ENCODE measurements at places on chromosomes 3 and 15. TPM values are rescaled to one million over a fixed set of nuclear protein-coding genes. Genes with fewer than 3 reads are reported as not detected.
A peak's percentile ranks its signal among the peaks of the same experiment; 100 is the strongest.

PARP6 gene
- 135 TPM for polyA plus RNA-seq

- no peak for DNase-seq
Observed at GRCh38 chr3:75737831-75738493, 47.4 kb downstream of the ZNF717 start.

DNA sequence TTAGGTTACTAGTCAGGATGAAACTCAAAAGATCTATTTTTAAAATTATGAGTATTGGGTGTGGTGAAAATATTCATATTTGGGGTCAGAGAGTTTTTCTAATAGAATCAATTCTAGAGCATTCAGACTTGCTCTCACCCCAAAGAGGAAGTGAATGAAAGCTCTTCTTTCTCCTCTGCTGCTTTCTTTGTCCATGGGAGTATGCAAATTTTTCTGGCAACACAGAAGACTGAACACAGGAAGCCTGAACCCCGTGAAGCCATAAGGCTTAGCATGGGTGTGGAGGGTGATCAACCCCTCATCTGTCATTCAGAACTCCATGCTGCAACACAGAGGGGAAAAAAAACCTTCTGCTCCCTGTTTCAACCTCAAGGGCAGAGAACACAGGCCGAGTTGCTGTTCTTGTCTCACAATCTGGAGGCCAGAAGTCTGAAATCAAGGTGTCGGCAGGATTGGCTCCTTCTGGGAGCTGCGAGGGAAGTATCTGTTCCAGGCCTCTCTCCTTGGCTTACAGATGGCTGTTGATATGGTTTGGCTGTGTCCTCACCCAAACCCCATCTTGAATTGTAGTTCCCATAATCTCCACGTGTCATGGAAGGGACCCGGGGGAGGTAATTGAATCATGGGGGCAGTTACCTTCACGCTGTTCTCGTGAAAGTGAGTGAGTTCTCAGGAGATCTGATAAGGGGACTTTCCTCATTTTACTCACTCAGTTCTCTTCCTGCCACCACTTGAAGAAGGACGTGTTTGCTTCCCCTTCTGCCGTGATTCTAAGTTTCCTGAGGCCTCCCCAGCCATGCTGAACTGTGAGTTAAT is 33.7 kb upstream of the CD47 start:
- DNase-seq, result no peak

DNA sequence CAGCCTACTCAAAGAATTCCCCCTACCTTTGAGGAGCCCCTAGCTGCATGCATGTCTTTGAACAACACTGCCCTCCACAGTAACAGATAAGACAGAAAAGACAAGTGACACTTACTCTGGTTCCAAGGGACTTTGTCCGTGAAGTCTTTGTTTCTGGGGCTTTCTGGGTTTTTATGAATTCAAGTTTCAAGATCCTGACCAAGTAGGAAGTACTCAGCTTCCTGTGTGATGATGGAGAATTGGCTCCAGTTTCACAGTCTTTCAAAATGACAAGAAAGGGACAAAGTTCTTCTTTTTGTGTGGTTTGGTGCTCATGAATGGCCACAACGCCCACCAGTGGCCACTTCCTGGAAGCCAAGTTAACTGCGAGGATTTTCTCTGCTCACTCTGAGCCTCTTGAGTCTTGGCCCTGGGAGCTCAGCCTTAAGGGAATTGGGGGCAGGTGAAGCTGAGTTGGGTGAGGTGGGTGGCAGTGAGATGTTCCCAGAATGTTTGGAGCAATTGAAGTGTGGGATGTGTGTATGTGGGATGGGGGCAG is at the start of gene CCR1:
Gene CCR1, minus strand, starts transcription at position 147 of the 538 bp plus-strand sequence. CDS start 4,000 bp downstream, outside the sequence.
- DNase-seq, result no peak

DNA sequence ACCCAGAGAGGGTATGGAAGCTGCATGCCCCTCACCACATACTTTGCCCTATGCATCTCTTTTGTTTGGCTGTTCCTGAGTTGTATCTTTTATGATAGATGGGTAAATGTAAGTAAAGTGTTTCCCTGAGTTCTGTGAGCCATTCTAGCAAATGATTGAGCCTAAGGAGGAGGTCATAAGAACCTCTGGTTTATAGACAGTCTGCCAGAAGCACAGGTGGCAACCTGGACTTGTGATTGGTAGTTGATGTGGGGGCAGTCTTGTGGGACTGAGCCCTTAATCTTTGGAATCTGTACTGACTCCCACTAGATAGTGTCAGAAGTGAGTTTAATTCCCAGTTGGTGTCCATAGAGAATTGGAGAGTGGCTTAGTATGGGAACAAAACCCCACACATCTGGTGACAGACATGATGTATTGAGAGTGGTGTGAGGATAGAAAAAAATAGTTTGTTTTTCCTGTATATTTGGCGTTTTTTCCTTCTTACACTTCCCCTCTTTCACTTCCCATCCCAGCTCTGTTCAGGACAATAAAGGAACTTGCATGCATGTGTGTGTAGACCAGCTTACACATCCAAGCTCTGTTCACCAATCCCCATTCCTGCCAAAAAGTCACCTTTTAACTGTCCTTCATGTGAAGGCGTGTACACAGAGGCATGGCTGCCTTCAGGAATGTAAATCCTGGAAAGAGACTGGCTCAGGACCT is 38.1 kb upstream of the SPPL2A start:
- DNase-seq, result no peak

SERPINI2 gene
- 1.9 TPM for polyA plus RNA-seq

DNA sequence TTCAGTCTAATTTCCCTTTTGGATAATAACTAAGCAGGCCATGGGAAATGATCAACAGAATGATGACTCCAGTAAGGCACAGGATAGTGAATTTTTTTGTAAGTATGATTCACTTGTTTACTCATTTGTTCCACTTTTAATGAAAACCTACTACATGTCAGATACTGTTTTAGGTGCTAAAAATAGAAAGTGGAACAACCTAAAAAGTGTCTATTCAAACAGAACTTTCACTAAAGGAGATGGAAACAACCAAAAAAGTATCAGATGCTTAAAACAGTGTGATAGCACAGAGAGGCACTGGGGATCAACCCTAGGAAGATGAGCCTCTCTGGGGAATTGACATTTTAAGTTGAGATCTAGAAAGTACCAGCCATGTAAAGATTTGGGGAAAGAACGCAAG is 11.1 kb downstream of the RYK start:
- no peak for DNase-seq

KLF15 gene
- 11.3 TPM for polyA plus RNA-seq

ACOX2 gene
- polyA plus RNA-seq, result 38.6 TPM

NMNAT3 gene
- 11.9 TPM for polyA plus RNA-seq

SLC6A1 gene
- polyA plus RNA-seq, result 1.7 TPM

FGF12 gene
- polyA plus RNA-seq, result 7.0 TPM

NR2E3 gene
- polyA plus RNA-seq, result 1.0 TPM

DNA sequence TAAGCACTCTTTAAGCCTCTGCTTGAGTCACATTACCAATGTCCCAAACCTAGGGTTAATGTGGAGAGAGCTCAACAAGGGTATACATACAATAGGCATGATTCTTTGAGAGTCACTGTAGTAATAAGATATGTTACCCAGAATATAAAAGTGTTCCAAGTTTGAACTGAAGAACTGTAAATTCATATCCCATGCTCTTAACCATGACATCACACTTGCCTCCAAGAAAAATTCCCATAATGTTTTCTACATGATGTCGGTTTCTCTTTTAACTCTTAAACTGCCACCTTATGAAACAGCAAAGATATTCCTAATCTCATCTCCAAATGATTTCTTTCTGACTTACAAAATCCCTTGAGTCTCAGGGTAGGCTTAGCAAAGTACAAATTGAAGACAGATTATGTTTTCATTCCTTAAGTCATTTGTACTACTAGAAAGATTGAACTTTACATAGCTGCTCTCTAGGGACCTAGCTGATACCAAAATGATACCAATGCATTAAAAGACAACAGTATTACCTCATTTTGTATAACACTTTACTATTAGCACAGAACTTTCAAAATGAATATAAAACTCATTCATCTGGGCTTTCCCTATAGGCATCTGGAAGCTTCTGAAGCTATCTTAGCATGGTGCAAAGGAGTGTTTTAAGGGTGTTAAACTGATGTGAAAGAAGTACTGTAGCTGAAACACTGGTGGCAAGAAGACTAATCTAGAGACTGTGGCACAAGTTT is 127.1 kb downstream of the KCNMB2 start:
- DNase-seq, result no peak

DNA sequence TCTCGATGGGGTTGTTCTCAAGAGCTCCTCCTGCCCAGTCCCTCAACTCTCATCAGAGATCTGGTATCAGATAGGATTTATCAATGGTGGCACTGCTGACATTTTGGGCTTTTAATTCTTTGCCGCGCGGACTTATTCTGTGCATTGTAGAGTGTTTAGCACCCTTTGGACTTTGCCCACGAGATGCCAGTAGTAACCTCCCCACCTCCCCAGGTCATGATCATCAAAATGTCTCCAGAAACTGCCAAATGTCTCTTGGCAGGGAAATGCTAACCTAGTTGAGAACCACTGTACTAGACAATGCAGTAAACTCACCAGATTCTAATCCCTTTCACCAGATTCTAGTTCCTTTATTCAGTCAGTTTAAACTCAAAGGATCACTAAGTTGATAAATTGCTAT is 24.0 kb downstream of the SLC27A2 start:
- no peak for DNase-seq

DNA sequence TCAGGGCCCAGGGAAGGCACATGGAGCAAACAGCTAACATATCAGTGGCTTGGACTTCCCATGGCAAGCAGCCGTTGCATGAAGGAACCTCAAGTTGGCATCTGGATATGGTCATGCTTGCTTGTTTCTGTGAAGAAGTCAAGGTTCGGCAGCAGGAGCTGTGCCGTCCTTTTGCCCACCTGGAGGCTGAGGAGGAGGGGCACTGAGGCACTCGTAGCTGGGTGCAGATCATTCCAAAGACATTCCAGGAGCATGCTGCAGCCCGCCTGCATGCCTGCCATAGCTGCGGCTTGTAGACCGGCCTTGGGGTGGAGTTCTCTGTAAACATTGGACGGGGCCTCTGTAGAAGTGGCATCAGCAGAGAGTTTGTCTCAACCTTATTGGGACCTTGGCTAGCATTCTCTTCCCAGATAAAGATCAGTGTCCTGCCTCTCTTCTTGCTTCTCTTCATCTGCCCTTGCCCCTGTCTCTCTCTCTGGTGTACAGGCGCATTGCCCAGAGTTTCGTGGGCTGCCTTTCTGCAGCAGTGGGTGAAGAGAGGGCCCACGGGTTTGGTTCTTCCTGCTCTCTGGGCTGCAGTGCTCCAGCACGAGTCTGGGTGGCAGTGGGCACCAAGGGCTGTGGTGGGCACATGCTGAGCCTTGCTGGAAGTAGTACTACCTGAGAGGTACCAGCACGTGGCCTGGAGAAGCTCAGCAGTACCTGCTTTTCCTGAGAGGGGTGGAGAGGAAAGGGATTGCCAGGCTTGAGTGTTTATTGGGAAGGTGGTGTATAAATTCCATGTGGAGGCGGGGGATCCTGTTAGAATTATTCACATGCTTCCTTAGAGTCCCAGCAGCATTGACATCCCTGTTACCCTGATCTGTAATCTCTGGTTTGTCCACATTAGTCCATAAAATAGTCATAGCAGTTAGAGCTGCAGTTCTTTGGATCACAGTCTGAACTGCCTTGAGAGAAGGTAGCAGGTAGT is 49.4 kb downstream of the CHCHD6 start:
- no peak for DNase-seq

DNA sequence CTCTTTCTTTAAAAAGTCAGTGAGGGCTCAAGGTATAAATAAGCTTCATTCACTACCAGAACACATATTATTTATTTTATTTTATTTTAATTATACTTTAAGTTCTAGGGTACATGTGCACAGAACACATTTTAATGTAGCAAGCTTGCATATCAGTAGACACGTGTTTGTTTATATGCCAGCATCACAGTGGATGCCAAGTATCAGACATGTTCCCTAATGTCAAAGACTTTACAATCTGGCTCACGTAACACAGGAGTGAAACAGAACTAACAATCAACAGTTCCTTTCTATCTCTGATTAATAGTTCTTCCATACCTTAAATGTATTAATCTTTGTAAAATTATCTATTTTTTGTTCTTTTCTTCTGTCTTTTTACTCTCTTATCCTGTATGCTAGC is 23.3 kb upstream of the ENTPD3 start:
- no peak for DNase-seq

GRCh38 chr15:63837032-63837431 is 3.3 kb upstream of the HERC1 start:
- DNase-seq, result no peak

DNA sequence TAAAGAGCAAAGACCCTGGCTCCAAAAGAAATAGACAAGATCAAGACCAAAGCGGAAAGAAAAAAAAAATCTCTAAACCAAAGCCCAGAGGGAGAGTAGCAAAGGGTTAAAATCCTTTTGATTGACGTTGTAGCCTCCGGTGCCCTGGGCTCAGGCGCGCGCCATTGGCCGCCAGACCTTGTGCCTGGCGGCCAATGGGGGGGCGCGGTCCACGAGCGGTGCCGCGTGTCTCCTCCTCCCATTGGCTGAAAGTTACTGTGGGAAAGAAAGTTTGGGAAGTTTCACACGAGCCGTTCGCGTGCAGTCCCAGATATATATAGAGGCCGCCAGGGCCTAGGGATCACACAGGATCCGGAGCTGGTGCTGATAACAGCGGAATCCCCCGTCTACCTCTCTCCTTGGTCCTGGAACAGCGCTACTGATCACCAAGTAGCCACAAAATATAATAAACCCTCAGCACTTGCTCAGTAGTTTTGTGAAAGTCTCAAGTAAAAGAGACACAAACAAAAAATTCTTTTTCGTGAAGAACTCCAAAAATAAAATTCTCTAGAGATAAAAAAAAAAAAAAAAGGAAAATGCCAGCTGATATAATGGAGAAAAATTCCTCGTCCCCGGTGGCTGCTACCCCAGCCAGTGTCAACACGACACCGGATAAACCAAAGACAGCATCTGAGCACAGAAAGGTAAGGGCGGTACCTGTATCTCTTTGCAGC is at the start of gene HES1:
Gene HES1, plus strand, starts transcription at position 343 of the 713 bp plus-strand sequence. Its CDS starts 233 bp downstream, at position 576.
- DNase-seq, result peak; percentile 97

GOLGA8T gene
- 0.35 TPM for polyA plus RNA-seq

DNA sequence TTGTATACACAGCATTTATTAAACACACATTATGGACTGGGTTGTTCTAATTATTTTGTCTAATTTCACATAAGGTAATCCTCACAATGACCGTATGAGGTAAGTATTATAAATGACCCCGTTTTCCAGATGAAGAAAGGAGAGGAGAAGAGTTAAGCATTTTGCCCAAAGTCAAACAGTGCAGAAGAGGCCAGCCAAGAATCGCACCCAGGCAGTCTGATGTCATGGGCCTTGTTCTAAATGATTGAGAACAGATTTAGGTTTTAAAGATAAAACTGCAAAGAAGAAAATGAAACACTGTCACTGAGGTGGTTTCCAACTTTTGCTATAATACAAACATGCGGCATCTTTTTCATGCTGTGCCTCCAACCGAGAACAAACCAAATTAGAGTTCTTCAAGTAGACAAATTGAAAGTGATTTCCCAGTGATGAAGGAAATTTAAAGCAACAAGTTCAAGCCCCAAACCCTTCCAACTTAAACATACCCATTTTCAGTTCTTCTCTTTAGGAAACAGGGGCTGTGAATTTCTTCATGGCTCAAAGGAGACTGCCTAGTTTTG is 155.3 kb downstream of the THRB start:
- no peak for DNase-seq

GRCh38 chr3:112555535-112556170 is 6.1 kb downstream of the ATG3 start:
- DNase-seq, result no peak

DNA sequence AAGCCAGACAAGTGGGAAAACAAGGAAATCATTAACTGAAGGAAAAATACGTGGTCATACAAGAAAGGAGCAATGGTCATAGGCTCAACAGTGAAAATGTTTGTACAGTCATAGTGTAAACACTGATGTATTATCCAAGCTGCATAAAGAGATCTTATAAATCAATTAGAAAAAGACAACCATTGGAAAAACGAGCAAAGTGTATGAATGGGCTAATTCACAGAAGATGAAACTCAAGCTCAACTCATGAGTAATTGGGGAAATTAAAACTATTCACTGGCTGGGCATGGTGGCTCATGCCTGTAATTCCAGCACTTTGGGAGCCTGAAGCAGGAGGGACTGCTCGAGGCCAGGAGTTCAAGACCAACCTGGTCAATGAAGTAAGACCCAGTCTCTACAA is 6.4 kb upstream of the IGF2BP2 start:
- DNase-seq, result no peak
